ENCODE measurements at places on chromosomes 5 and 9. TPM values are rescaled to one million over a fixed set of nuclear protein-coding genes. Genes with fewer than 3 reads are reported as not detected.

GRCh38 chr9:82677086-82677485 is 385.9 kb downstream of the RASEF start:
- H3K27me3 ChIP-seq: no peaks in the 10 kb centered on the region
- H3K36me3 ChIP-seq: no peaks in the 10 kb centered on the region
- no peak overlapping the region for H3K4me3 ChIP-seq
- no peak overlapping the region for H3K27ac ChIP-seq
- DNase-seq: no peak
- no peaks in the 10 kb centered on the region for H3K4me1 ChIP-seq

GRCh38 chr5:153476767-153477166 is 13.7 kb upstream of the GRIA1 start:
- H3K4me3 ChIP-seq: no peak overlapping the region
- H3K27ac ChIP-seq: no peak overlapping the region
- no peaks in the 10 kb centered on the region for H3K4me1 ChIP-seq
- no peak for DNase-seq

- H3K27me3 ChIP-seq: no peaks in the 10 kb centered on the region
- H3K27ac ChIP-seq: no peak overlapping the region
- no peak for DNase-seq
- no peak overlapping the region for H3K4me3 ChIP-seq
- no peaks in the 10 kb centered on the region for H3K4me1 ChIP-seq
These were observed 12.8 kb upstream of the TEX48 start for GRCh38 chr9:114694719-114695269.

DNA sequence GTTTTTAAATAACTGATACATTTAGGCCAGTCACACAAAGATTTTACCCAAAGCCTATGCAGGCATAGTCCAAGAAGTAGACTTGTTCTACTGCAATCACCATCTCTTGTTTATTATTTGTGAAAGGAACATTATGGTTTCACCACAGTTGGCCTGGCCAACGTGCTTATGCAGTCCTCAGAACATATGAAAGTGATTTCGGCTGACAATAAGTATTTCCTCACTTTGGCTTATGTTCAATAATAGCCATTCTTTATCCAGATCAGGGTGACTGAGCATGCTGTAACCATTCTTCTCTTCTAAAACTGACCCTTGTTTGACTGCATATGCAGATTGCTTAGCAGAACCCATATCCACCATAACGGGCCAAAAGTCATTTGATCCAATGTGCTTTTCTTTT is 76.6 kb upstream of the CCDC152 start:
- no peak overlapping the region for H3K4me3 ChIP-seq
- DNase-seq: no peak
- H3K27ac ChIP-seq: no peak overlapping the region
- H3K4me1 ChIP-seq: no peaks in the 10 kb centered on the region

DNA sequence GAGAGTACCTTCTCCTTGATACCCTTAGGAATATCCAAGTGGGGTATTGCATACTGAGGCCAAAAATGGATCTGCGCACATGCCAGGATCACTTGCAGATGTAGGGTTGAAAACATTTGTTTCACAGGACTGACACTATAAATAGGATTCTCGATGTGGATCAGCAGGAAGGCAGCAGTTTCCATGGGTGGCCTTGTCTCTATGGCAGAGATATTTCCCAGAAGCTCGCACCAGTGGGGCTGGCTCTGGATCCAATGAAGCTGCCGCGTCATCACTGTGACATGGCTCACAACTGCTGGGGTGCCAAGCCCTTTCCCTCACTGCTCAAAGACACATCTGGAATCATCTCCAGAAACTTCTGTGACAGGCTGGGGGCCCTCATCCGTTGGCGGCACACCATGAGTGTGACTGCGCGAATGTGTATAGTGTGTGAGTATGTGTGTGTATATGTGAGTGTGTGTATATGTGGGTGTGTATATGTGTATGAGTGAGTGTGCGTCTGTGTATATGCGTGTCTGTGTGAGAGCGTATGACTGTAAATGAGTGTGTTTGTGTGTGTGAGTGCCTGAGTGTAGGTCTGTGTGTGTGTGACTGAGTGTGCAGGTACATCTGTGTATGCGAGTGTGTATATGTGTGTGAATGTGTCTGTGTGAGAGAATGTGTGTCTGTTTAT is 182.5 kb downstream of the GAS1 start:
- H3K27ac ChIP-seq: no peak overlapping the region
- no peaks in the 10 kb centered on the region for H3K4me1 ChIP-seq
- no peaks in the 10 kb centered on the region for H3K27me3 ChIP-seq

- DNase-seq: no peak
- peaks cover 3% of the 10 kb centered on the region for H3K4me1 ChIP-seq
- H3K27me3 ChIP-seq: no peaks in the 10 kb centered on the region
- no peak overlapping the region for H3K4me3 ChIP-seq
- no peaks in the 10 kb centered on the region for H3K36me3 ChIP-seq
These were observed 13.4 kb upstream of the VPS13A start for GRCh38 chr9:77163884-77164283.

The PCDHGA4 gene
- total RNA-seq: 2.5 TPM

DNA sequence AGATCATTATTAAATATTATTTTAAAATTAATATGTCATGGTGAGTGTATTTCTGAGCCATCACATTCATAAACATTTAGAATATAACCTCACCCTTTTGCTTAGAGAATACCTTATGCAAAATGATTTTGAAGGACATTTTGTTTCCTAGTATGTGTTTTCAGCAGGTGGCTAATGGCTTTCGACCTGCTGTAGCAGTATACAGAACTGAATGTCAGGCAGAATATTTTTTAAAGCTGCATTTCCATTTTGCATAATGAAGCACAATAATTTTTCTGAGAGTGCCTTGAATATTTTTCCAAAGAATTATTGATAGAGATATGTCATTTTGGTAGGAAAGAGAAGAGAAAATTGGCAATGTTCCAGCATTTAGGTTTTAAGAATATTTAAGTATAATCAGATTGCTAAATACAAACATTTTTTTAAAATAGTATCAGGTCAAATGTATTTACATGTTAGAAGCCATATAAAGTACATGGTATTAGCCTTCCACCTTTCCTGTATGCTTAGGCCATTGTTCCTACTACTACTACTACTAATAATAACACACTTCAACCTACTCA is 42.3 kb downstream of the PAM start:
- no peak overlapping the region for H3K4me3 ChIP-seq
- peaks cover 29% of the 10 kb centered on the region for H3K4me1 ChIP-seq
- H3K36me3 ChIP-seq: no peaks in the 10 kb centered on the region

DNA sequence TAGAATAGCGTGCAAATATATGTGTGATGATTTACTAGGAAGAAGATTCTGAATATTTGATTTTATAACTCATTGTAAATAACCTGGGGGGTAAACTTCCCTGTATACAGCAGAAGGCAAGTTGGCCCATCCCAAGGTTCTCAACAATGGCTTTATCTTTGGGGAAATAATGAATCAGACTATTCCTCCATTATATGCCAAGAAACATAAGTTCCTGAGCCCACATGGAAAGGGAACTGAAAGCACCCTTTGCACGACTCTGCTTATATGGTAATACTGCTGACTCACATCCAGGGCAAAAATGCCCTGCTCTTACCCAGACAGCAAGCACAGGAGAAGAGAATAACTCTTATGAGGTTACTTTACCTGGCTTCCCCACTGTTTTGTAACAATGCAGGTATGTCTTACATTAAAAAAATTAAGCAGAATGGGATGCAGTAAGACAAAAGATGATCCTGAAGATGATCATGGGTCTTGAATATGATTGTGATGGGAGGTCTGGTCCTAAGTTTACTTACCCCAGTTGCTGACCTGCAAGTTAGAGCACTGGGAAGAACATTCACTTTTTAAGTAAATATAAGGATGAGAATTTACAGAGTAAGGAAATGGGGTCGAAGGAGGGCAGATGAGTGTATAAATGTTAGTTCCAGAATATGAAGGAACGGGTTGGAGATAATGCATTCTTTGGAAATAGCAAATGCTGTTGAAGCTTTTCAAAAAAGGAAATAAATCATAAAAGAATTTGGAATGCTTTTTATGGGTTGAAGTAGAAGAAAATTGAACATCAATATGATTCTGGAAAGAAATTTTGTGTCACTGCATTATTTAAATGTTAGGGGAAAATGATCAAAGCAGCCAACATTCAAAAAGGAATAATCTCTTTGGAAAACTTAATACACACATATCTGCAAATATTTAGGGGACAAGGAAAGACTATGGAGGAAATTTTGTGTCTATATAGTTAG is 428.4 kb upstream of the MPDZ start:
- H3K27ac ChIP-seq: no peak overlapping the region
- DNase-seq: no peak
- no peak overlapping the region for H3K4me3 ChIP-seq
- H3K4me1 ChIP-seq: no peaks in the 10 kb centered on the region
- no peaks in the 10 kb centered on the region for H3K27me3 ChIP-seq
- H3K36me3 ChIP-seq: no peaks in the 10 kb centered on the region

- no peak overlapping the region for H3K4me3 ChIP-seq
- no peaks in the 10 kb centered on the region for H3K4me1 ChIP-seq
- peaks cover 6% of the 10 kb centered on the region for H3K36me3 ChIP-seq
- H3K27me3 ChIP-seq: no peaks in the 10 kb centered on the region
- no peak for DNase-seq
- no peak overlapping the region for H3K27ac ChIP-seq
These were observed 39.6 kb downstream of the SYK start for GRCh38 chr9:90841213-90841612.

The SLC6A18 gene
- total RNA-seq: not detected

The GMCL2 gene
- 0.13 TPM for total RNA-seq

- H3K27ac ChIP-seq: no peak overlapping the region
- no peak for DNase-seq
- H3K4me1 ChIP-seq: no peaks in the 10 kb centered on the region
These were observed 462.2 kb downstream of the DIRAS2 start for GRCh38 chr9:90180381-90180780.

GRCh38 chr5:174327896-174328295 is 282.4 kb downstream of the NSG2 start:
- H3K27ac ChIP-seq: no peak overlapping the region
- H3K27me3 ChIP-seq: peaks cover 4% of the 10 kb centered on the region
- H3K36me3 ChIP-seq: no peaks in the 10 kb centered on the region
- H3K4me3 ChIP-seq: no peak overlapping the region
- DNase-seq: no peak

GRCh38 chr5:132009706-132010405 is 1.6 kb downstream of the ACSL6 start:
- no peaks in the 10 kb centered on the region for H3K36me3 ChIP-seq
- H3K27ac ChIP-seq: no peak overlapping the region
- no peaks in the 10 kb centered on the region for H3K4me1 ChIP-seq
- H3K4me3 ChIP-seq: peak overlapping the region; percentile 67

The GABRP gene
- 3.7 TPM for total RNA-seq

The SLC6A19 gene
- not detected for total RNA-seq

- H3K27ac ChIP-seq: no peak overlapping the region
- H3K4me1 ChIP-seq: peaks cover 5% of the 10 kb centered on the region
- no peaks in the 10 kb centered on the region for H3K36me3 ChIP-seq
- DNase-seq: peak; percentile 86
- H3K27me3 ChIP-seq: no peaks in the 10 kb centered on the region
- no peak overlapping the region for H3K4me3 ChIP-seq
These were observed 166.8 kb downstream of the ARHGEF28 start for GRCh38 chr5:73792687-73793320.

The TOMM5 gene
- total RNA-seq: 174 TPM

GRCh38 chr9:125343518-125344275 is 82.1 kb downstream of the GAPVD1 start:
- H3K27ac ChIP-seq: no peak overlapping the region
- no peaks in the 10 kb centered on the region for H3K36me3 ChIP-seq
- peaks cover 6% of the 10 kb centered on the region for H3K4me1 ChIP-seq

The CXXC5 gene
- total RNA-seq: 78.3 TPM

DNA sequence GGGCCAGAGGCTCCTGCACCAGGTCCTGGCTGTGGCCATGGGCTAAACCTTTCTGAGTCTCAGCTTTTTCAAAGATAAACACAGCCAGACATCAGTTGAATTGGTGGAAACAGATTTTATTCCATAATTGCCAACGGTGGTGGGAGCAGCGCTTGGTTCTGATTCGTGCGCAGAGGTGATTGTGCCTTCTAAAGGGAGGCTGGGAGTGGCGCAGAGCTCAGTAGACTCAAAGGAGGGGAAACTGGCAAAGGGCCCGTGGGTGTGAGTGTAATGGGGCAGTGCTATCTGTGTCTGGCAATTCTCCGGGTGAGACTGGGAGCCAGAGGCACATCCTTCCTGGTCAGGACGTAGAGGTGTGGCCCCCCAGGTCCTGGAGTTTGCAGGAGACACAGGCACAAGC is 169.4 kb upstream of the PPP1R26 start:
- H3K27me3 ChIP-seq: no peaks in the 10 kb centered on the region
- no peaks in the 10 kb centered on the region for H3K36me3 ChIP-seq
- H3K4me3 ChIP-seq: no peak overlapping the region
- no peak for DNase-seq
- H3K27ac ChIP-seq: no peak overlapping the region

DNA sequence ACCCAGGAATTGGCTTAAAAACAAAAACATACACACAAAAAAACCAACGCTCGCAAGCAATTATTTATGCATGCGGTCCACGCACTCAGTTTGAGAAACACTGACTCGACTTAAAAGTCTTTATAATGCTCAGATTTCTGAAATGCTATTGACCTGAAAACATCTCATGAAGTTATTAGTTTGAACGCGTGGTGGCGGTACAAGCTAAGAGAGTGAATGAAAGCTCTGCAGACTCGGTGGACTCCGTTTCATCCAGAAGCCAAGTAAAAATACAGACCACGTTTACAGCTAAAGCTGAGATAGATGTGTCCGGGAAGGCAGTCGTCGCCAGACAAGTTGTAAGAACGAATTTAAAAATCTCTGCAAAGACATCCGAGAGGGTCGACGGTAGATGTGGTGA is at the start of gene PCDHB6:
PCDHB6 (plus strand) TSS at position 246 of the 400 bp plus-strand sequence. CDS start 201 bp downstream, outside the sequence.
- H3K4me3 ChIP-seq: no peak within 1 kb of the TSS
- no peaks in the 10 kb centered on the region for H3K27me3 ChIP-seq
- no peak within 1 kb of the TSS for H3K27ac ChIP-seq

- peaks cover 14% of the 10 kb centered on the region for H3K4me1 ChIP-seq
- H3K4me3 ChIP-seq: no peak overlapping the region
- no peak overlapping the region for H3K27ac ChIP-seq
- no peaks in the 10 kb centered on the region for H3K27me3 ChIP-seq
These were observed 23.1 kb downstream of the IRF1 start for GRCh38 chr5:132467287-132467984.

DNA sequence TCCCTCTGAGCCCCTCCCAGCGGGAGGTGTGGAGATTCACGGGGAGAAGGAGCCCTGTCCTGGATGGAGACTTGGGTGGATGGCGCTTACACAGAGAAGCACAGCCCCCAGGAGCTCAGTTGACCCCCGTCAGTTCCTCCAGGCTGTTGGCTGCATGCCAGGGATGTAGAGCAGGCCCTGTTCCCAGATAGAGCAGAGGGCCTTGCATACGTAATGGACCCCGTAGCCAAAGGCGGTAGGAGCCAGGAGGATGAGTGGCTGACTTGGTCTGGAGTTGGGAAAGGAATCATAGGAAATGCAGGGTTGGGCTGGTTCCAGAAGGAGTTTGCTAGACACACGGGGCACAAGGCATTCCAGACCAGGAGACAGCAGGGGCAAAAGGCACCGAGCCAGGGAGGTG is 2.5 kb downstream of the PMPCA start:
- H3K4me1 ChIP-seq: no peaks in the 10 kb centered on the region
- H3K4me3 ChIP-seq: no peak overlapping the region
- H3K27me3 ChIP-seq: no peaks in the 10 kb centered on the region
- no peak for DNase-seq
- H3K36me3 ChIP-seq: peaks cover 23% of the 10 kb centered on the region

Measured in H1 (cell line).